ENCODE measurements at places on chromosomes 5 and 9. TPM values are rescaled to one million over a fixed set of nuclear protein-coding genes. Genes with fewer than 3 reads are reported as not detected.

- H3K4me3 ChIP-seq = no peak overlapping the region
- DNase-seq = no peak
- H3K27ac ChIP-seq = no peak overlapping the region
- no peaks in the 10 kb centered on the region for H3K4me1 ChIP-seq
- H3K27me3 ChIP-seq = no peaks in the 10 kb centered on the region
Measured at GRCh38 chr5:37005946-37006540, 129.5 kb downstream of the NIPBL start.

GRCh38 chr9:132154863-132155567, 6.8 kb upstream of the NTNG2 start:
- H3K27me3 ChIP-seq = peaks cover 6% of the 10 kb centered on the region
- H3K4me1 ChIP-seq = no peaks in the 10 kb centered on the region
- no peaks in the 10 kb centered on the region for H3K36me3 ChIP-seq
- no peak for DNase-seq

- DNase-seq = no peak
- no peaks in the 10 kb centered on the region for H3K4me1 ChIP-seq
- H3K27me3 ChIP-seq = no peaks in the 10 kb centered on the region
- no peak overlapping the region for H3K4me3 ChIP-seq
Measured at GRCh38 chr9:69604568-69605219, 67.5 kb downstream of the APBA1 start.

DNA sequence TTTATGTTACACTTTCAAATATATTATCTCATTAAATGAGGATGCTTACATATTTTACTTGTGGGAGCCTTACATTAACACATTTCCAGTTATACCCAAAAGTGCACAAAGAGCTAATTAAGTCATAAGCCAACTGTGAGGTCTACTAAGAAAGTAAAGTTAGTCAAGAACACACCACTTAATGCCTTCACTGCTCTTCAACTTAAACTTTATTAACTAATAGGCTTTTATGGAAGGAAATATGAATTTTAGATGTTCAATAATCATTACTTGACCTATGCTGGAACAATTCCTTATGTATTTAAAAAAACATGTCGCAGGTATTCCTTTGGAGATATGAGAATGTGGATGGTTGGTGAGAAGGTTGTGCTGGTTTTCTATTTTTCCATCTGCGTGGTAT, 3.4 kb downstream of the ST8SIA4 start:
- no peak for DNase-seq
- H3K36me3 ChIP-seq = no peaks in the 10 kb centered on the region
- no peaks in the 10 kb centered on the region for H3K27me3 ChIP-seq
- peaks cover 38% of the 10 kb centered on the region for H3K4me1 ChIP-seq
- H3K27ac ChIP-seq = peak overlapping the region; percentile 90

GRCh38 chr5:134465816-134466240, 54.1 kb upstream of the CDKN2AIPNL start:
- no peaks in the 10 kb centered on the region for H3K36me3 ChIP-seq
- no peaks in the 10 kb centered on the region for H3K27me3 ChIP-seq
- H3K4me1 ChIP-seq = no peaks in the 10 kb centered on the region

DNA sequence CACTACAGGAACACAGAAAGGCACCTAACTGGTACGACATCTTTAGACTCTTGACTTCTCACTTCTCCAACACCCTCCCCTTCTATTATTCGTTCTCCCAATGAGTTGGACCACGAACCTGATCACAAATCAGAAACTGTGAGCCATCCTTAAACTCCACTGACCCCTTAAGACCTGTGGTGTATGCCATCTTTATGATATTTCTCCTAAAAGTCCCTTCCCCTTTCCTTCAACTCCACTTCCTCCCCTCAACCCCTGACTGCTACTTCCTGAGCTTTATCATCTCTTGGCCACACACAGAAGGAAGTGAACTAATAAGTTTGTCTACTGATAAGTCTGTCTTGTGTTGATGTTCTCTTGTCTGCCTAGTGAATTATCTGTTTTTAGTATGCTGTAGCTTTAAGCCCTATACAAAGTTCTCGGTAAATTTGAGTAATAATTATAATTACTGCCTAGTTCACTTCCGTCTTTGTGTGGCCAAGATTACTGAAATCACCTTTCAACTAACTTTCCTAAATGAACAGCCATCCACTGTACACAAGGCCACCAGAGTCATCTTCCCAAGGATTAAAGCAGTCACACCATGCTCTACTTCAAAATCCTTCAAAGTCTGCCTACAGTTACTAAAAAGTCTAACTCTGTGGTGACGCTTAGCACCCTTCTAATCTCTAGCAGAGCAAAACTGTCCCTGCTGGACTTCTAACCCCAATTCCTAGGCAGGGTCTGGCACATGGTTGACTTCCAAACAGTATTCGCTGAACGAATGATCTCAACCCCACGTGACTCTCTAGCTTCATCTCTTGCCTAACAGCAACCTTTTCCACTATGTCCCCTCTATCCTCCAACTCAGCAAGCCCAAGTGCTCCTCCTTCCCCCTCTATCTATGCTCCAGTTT, 23.2 kb downstream of the ELOVL7 start:
- no peaks in the 10 kb centered on the region for H3K4me1 ChIP-seq
- H3K4me3 ChIP-seq = no peak overlapping the region
- no peaks in the 10 kb centered on the region for H3K27me3 ChIP-seq
- no peak overlapping the region for H3K27ac ChIP-seq

- H3K27me3 ChIP-seq = peaks cover 6% of the 10 kb centered on the region
- no peak overlapping the region for H3K27ac ChIP-seq
- DNase-seq = no peak
Measured at GRCh38 chr5:174971210-174971609, 246.8 kb downstream of the MSX2 start.

The DIAPH1 gene
- total RNA-seq = 203 TPM

The RFX3 gene
- 32.2 TPM for total RNA-seq

The GPSM1 gene
- 11.5 TPM for total RNA-seq

The PLAC8L1 gene
- total RNA-seq = not detected

Data from T-cell (primary cell).